Myometrial cell (primary cell): ENCODE measurements at places on chromosomes 6 and 20. TPM values are rescaled to one million over a fixed set of nuclear protein-coding genes. Genes with fewer than 3 reads are reported as not detected.

The POPDC3 gene
- 6.6 and 13.8 TPM in 2 replicates for total RNA-seq

The LRRC1 gene
- 7.8 and 15.8 TPM in 2 replicates for total RNA-seq

The CSNK2B gene
- total RNA-seq = 281 and 300 TPM in 2 replicates

The CALHM6 gene
- total RNA-seq = not detected in 2 replicates

The CCN6 gene
- not detected in 2 replicates for total RNA-seq

The RIPOR2 gene
- total RNA-seq = 14.9 and 19.3 TPM in 2 replicates

The CLPSL1 gene
- not detected in 2 replicates for total RNA-seq

The ZFAND3 gene
- total RNA-seq = 23.1 and 27.1 TPM in 2 replicates

The PLG gene
- not detected in 2 replicates for total RNA-seq

The MAFB gene
- 0.71 TPM in 1 of 2 replicates, not detected in the other for total RNA-seq

The RAET1L gene
- total RNA-seq = not detected in 2 replicates

The NKAPL gene
- 0.29 and 1.6 TPM in 2 replicates for total RNA-seq

The C6orf163 gene
- total RNA-seq = 0.35 TPM in 1 of 2 replicates, not detected in the other

The ENPP3 gene
- under 0.01 TPM in 2 replicates for total RNA-seq

The TAF4 gene
- total RNA-seq = 2.1 and 5.5 TPM in 2 replicates

The GSTA2 gene
- total RNA-seq = not detected in 2 replicates

The CST8 gene
- total RNA-seq = not detected in 2 replicates

The OR2B2 gene
- total RNA-seq = not detected in 2 replicates

The DSTN gene
- 351 and 365 TPM in 2 replicates for total RNA-seq

The ANGPT4 gene
- not detected in 2 replicates for total RNA-seq

The TINAG gene
- total RNA-seq = not detected in 2 replicates

The C4B gene
- 3.7 and 6.6 TPM in 2 replicates for total RNA-seq

The KIAA1586 gene
- total RNA-seq = 6.1 and 11.5 TPM in 2 replicates

The PRRT1 gene
- total RNA-seq = not detected in 2 replicates

The KCTD20 gene
- 42.7 and 44.3 TPM in 2 replicates for total RNA-seq

The ZC3H12D gene
- under 0.01 TPM in 1 of 2 replicates, not detected in the other for total RNA-seq

The ADAM33 gene
- total RNA-seq = 19.6 and 22.2 TPM in 2 replicates

The DEFB124 gene
- not detected in 2 replicates for total RNA-seq

The CST4 gene
- total RNA-seq = not detected in 2 replicates

The CBLN4 gene
- not detected in 2 replicates for total RNA-seq

The LAMA5 gene
- 16.3 and 20.8 TPM in 2 replicates for total RNA-seq

The AFDN gene
- total RNA-seq = 11.2 and 15.1 TPM in 2 replicates

The TBXT gene
- not detected in 2 replicates for total RNA-seq

The IRF4 gene
- total RNA-seq = not detected in 2 replicates

The MEI4 gene
- not detected in 2 replicates for total RNA-seq

The IP6K3 gene
- total RNA-seq = 2.7 and 4.3 TPM in 2 replicates

The SEMG1 gene
- not detected in 2 replicates for total RNA-seq

The DNAH8 gene
- not detected in 2 replicates for total RNA-seq

The SEL1L2 gene
- not detected in 2 replicates for total RNA-seq

The PAK1IP1 gene
- total RNA-seq = 15.2 and 19.0 TPM in 2 replicates

The PI3 gene
- total RNA-seq = not detected in 2 replicates

The KHDC1L gene
- total RNA-seq = not detected in 2 replicates

The XKR7 gene
- total RNA-seq = not detected in 2 replicates

The SYNDIG1 gene
- total RNA-seq = not detected in 2 replicates

The HRH3 gene
- total RNA-seq = not detected in 2 replicates

The SNTA1 gene
- 8.9 and 9.7 TPM in 2 replicates for total RNA-seq

The NFYA gene
- 8.1 and 8.7 TPM in 2 replicates for total RNA-seq

The KCNK15 gene
- not detected in 2 replicates for total RNA-seq
